ENCODE measurements at places on chromosomes 2 and 18. TPM values are rescaled to one million over a fixed set of nuclear protein-coding genes. Genes with fewer than 3 reads are reported as not detected.

- H3K4me1 ChIP-seq = no peaks in the 10 kb centered on the region
- H3K27me3 ChIP-seq = no peaks in the 10 kb centered on the region
- H3K27ac ChIP-seq = no peak overlapping the region
- no peak overlapping the region for H3K4me3 ChIP-seq
- no peak for DNase-seq
- no peaks in the 10 kb centered on the region for H3K36me3 ChIP-seq
Measured at GRCh38 chr18:78125206-78125896, 854.3 kb upstream of the SALL3 start.

GRCh38 chr2:54461261-54461660 is 5.1 kb downstream of the SPTBN1 start:
- no peak overlapping the region for H3K4me3 ChIP-seq
- H3K27ac ChIP-seq = peak overlapping the region; percentile 57
- no peaks in the 10 kb centered on the region for H3K36me3 ChIP-seq
- no peak for DNase-seq

DNA sequence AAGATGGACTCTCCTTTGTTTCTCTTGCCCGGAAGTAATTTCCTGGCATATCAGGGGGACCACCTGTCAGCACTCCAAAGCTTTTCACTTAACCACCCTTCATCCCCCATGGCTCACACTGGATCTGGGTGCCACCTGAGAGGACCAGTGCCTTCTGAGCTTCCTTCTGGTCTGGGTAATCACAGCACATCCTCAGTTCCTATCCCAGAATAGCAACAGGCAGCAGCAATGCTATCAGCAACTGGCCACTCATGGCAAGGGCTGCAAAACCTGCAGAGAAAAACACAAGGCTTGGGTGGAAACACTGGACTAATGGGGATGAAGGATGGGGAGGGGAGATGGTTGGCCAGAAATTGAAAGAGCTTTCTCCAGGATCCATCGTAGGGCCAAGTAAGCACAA is 59.9 kb upstream of the STPG4 start:
- H3K27ac ChIP-seq = no peak overlapping the region
- H3K4me3 ChIP-seq = no peak overlapping the region
- no peak for DNase-seq
- no peaks in the 10 kb centered on the region for H3K36me3 ChIP-seq
- H3K27me3 ChIP-seq = no peaks in the 10 kb centered on the region

Gene SERPINB11
- total RNA-seq = not detected

Gene COLEC12
- total RNA-seq = 9.5 TPM

DNA sequence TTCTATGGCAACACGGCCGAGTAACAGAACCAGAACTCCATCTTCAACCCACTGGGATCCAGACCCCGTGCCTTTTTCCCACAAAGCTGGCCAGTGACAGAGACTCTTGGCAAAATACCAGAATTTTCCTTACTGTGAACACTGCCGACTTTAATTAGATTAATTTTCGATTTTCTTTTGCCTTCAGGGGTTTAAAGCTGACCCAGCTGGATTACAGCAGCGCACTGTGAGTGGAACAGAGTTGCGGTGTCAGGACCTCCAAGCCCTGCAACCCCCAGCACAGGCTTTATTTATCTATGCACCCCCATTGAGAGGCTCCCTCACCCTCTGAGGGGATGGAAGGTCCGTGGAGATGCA is 36.4 kb downstream of the CTIF start:
- H3K4me1 ChIP-seq = peaks cover 29% of the 10 kb centered on the region
- H3K27me3 ChIP-seq = no peaks in the 10 kb centered on the region
- DNase-seq = no peak

- H3K4me1 ChIP-seq = peaks cover 6% of the 10 kb centered on the region
- H3K27ac ChIP-seq = no peak overlapping the region
- H3K4me3 ChIP-seq = no peak overlapping the region
- H3K27me3 ChIP-seq = no peaks in the 10 kb centered on the region
Measured at GRCh38 chr2:46193356-46193755, 103.9 kb upstream of the EPAS1 start.

Gene ACKR3
- total RNA-seq = 75.6 TPM

GRCh38 chr2:117834992-117835391 is 20.5 kb downstream of the DDX18 start:
- H3K4me1 ChIP-seq = peaks cover 4% of the 10 kb centered on the region
- no peaks in the 10 kb centered on the region for H3K27me3 ChIP-seq
- H3K27ac ChIP-seq = no peak overlapping the region
- peaks cover 28% of the 10 kb centered on the region for H3K36me3 ChIP-seq

GRCh38 chr2:11133238-11133935 is 21.9 kb upstream of the SLC66A3 start:
- peak overlapping the region; percentile 66 for H3K4me3 ChIP-seq
- no peak overlapping the region for H3K27ac ChIP-seq
- peaks cover 24% of the 10 kb centered on the region for H3K4me1 ChIP-seq
- DNase-seq = no peak
- H3K27me3 ChIP-seq = no peaks in the 10 kb centered on the region
- H3K36me3 ChIP-seq = no peaks in the 10 kb centered on the region

DNA sequence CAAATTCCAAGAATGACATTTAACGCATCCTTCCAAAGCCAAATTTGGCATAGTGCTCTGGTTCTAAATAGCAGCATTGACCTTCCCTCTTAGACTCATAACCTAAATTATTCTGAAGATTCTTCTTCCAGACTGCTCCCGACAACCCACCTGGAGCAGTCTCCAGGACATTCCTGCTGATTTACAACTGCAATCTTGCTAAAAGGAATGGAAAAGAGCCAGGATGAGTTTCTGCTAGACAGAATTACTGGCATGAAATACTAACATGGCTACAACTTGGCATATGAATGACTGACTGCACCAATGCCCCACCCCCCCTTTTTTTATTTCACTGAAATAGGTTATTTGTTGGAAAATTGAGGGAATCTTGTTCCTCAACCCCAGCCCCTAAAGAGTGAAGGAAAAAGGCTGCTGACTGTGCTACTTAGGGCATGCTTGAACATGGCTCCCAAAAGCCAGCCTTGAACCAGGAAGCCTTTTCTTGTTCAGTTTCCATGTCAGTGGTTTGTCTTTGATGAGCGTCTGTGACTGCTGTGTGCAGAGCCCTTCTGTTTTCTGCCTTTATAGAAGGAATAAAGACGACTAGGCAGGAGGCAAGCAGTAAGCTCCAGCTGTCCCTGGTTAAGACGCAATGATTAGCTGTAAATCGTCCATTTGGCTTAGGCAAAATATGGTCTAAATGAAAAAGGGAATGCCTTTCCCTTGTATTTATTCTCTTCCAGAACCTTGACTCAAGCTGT is 47.4 kb upstream of the ITGB6 start:
- H3K27ac ChIP-seq = no peak overlapping the region
- H3K4me3 ChIP-seq = no peak overlapping the region

Gene TUBA4B
- total RNA-seq = not detected

Gene CCBE1
- 0.32 TPM for total RNA-seq

Gene UGT1A1
- not detected for total RNA-seq

GRCh38 chr2:3034396-3034795 is 343.2 kb downstream of the EIPR1 start:
- H3K36me3 ChIP-seq = no peaks in the 10 kb centered on the region
- H3K4me3 ChIP-seq = no peak overlapping the region
- no peaks in the 10 kb centered on the region for H3K27me3 ChIP-seq
- no peaks in the 10 kb centered on the region for H3K4me1 ChIP-seq

Gene GALNT13
- not detected for total RNA-seq

Gene MC2R
- total RNA-seq = not detected

DNA sequence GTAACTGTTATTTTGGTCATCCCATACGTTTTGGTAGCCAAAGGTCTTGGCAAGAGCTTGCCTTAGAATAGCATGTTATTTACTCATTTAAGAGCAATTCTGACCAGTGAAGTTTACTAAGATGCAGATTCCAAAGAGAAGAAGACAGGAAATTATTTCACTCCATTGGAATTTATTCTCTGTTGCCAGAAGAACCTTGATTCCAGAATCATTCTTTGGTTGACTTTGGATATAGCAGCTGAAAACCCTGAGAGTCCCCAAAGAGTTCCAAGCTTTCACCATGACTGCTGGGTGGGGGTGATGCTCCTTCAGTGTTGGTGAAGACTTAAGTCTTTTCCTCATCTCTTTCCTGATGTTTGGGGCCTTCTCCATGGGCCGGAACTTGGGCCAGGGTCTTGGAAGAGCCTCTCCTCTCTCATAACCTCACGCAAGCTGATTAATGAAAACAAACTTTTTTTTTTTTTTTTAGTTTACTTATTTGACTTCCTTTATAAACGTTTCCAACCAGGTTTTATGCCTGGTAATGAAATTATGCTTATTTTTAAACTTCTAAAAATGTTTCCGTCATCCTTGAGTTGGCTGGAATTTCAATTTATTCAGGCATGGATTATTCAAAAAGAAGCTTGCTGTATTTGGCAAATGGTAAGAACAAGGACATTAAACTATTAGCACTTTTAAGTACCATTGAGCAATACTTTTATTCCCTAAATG is 192.0 kb downstream of the MTX2 start:
- DNase-seq = no peak
- H3K27ac ChIP-seq = no peak overlapping the region

DNA sequence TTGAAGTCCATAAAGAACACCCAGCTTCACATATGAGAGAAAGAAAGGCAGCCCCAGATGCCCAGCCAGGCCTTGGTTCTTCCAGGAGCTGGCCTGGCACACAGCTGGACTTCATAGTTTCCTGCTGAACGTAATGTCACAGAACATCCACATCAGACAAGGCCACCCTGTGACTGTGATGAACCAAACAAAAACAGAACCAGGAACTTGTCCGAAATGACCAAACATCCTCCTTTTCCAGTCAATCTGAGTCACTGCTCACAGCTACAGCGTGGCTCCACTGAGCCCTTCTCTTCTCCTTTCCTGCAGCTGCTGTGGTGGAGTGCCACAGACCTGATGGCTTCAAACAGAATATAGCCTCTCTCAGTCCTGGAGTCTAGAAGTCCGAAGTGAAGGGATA is 45.4 kb upstream of the PAPOLG start:
- no peak overlapping the region for H3K4me3 ChIP-seq
- DNase-seq = peak; percentile 19
- H3K27me3 ChIP-seq = no peaks in the 10 kb centered on the region
- no peaks in the 10 kb centered on the region for H3K36me3 ChIP-seq

Gene FBXO36
- 1.6 TPM for total RNA-seq

Gene SFT2D3
- 8.3 TPM for total RNA-seq

Gene CMPK2
- 9.4 TPM for total RNA-seq

- no peak overlapping the region for H3K27ac ChIP-seq
- DNase-seq = no peak
- no peaks in the 10 kb centered on the region for H3K36me3 ChIP-seq
- H3K4me1 ChIP-seq = peaks cover 7% of the 10 kb centered on the region
- no peaks in the 10 kb centered on the region for H3K27me3 ChIP-seq
Measured at GRCh38 chr2:45812011-45812500, 160.6 kb downstream of the PRKCE start.

- no peaks in the 10 kb centered on the region for H3K36me3 ChIP-seq
- peak overlapping the region; percentile 80 for H3K4me3 ChIP-seq
- H3K27me3 ChIP-seq = no peaks in the 10 kb centered on the region
- H3K4me1 ChIP-seq = peaks cover 37% of the 10 kb centered on the region
Measured at GRCh38 chr2:207530160-207531031, 634 bp downstream of the CREB1 start.

GRCh38 chr2:217412277-217412676 is 552.4 kb upstream of the TNP1 start:
- H3K36me3 ChIP-seq = no peaks in the 10 kb centered on the region
- no peak overlapping the region for H3K4me3 ChIP-seq
- H3K4me1 ChIP-seq = peaks cover 3% of the 10 kb centered on the region
- H3K27me3 ChIP-seq = no peaks in the 10 kb centered on the region

Gene OXER1
- 0.32 TPM for total RNA-seq

- no peak overlapping the region for H3K4me3 ChIP-seq
- H3K4me1 ChIP-seq = no peaks in the 10 kb centered on the region
- no peak for DNase-seq
- no peak overlapping the region for H3K27ac ChIP-seq
- no peaks in the 10 kb centered on the region for H3K36me3 ChIP-seq
- no peaks in the 10 kb centered on the region for H3K27me3 ChIP-seq
Measured at GRCh38 chr2:120528693-120529076, 182.7 kb downstream of the INHBB start.

Gene LCT
- not detected for total RNA-seq

- H3K4me3 ChIP-seq = no peak overlapping the region
- H3K4me1 ChIP-seq = no peaks in the 10 kb centered on the region
- no peak overlapping the region for H3K27ac ChIP-seq
Measured at GRCh38 chr18:29160170-29160569, 983.2 kb upstream of the CDH2 start.

- peaks cover 52% of the 10 kb centered on the region for H3K4me1 ChIP-seq
- H3K27ac ChIP-seq = peak overlapping the region; percentile 47
- no peak overlapping the region for H3K4me3 ChIP-seq
- DNase-seq = no peak
Measured at GRCh38 chr2:96256611-96257113, 9.1 kb downstream of the TMEM127 start.

DNA sequence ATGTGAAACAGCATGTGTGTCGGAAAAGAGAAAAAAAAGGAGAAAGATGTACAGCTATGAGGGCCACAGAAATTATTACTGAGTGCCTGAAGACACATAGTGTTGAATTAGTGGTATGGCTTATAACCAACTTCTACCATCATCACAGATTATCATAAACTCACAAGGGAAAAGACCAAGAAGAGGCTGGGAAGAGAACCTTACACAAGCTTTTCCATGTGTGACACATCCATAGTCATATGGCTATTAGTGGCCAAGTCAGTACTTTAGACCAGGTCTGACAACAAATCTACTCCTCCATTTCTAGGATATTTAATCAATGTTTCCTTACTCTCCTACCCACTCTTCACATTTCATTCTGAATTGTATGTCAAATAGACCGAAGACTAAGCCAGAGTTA is 3.5 kb upstream of the GALNT5 start:
- no peaks in the 10 kb centered on the region for H3K4me1 ChIP-seq
- no peak overlapping the region for H3K27ac ChIP-seq
- H3K27me3 ChIP-seq = no peaks in the 10 kb centered on the region
